Jurkat, Clone E6-1 (cell line): ENCODE measurements at places on chromosomes 2 and 18.

DNA sequence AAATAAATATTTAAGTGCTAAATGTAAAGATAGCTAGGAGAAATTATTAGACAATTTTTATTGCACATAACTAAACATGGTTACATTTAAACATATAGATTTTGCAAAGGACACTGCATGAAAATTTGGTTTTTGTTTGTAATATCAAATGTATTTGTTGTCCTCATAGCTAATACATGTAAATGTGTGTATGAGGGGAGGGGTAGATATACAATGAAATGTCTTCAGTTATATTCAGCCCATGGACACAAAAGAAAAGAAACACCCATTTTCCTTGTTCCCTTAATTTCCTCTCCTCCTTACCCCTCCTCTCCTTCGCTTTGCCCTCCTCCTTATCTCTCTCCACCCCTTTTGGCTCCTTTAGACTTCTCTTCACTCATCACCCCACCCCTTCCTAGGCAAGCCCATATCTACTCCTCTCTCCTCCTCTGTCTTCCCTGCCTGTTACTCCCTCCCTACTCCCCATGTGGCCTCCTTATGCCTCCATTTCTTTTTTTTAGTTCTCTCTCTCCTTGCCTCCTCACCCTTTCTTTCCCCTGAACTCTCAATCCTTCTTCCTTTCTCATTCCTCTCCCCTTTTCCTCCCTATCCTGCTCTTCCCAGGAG lies 1.4 kb downstream of the COL3A1 start:
- DNase-seq = no peak

GRCh38 chr2:8300216-8300615 lies 381.6 kb upstream of the ID2 start:
- peak; percentile 52 for DNase-seq

DNA sequence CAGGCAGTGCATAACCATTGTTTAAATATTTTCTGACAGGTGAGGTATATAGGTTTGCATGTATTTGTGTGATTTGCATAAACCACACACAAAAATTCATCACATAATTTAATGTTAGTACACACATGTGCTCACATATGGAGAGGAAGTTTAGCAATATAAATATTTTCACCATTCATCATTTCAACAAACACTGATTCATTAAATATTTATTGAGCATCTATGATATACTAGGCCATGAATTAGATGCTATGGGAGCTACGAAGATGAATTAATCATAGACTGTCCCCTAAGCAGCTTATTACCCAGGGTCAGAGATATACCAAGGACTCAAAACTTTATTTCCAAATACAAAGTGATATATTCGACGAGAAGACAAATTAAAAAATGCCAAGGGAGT lies 311.6 kb upstream of the PIK3C3 start:
- DNase-seq = no peak

- peak; percentile 79 for DNase-seq
Observed at GRCh38 chr2:121075006-121075551, 209.9 kb downstream of the TFCP2L1 start.
